Right cardiac atrium (tissue), 5 donors: ENCODE measurements at places on chromosomes 16 and 17. TPM values are rescaled to one million over a fixed set of nuclear protein-coding genes. Genes with fewer than 3 reads are reported as not detected.

DNA sequence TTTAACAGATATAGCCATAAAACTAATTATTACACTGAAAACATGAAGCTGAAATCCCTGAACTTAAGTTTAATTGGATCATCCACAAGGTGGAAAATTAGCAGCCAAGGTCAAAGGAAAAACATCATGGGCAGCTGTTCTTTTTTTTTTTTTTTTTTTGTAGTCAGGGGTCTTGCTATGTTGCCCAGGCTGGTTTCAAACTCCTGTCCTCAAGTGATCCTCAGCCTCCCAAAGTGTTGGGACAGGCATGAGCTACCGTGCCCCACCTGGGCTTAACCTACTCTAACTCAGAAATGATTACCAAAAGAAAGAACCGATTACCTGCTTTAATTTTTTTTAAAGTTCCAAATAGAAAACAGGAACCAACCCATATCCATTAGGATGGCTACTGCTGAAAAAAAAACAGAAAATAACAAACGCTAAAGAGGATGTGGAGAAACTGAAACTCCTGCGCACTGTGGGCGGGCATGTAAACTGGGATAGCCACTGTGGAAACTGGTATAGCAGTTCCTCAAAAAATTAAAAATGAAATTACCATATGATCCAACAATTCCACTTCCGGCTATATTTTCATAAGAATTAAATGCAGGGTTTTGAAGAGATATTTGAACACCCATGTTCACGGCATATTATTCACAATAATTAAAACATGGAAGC lies 8.6 kb downstream of the CMC2 start:
- no peak for DNase-seq

DNA sequence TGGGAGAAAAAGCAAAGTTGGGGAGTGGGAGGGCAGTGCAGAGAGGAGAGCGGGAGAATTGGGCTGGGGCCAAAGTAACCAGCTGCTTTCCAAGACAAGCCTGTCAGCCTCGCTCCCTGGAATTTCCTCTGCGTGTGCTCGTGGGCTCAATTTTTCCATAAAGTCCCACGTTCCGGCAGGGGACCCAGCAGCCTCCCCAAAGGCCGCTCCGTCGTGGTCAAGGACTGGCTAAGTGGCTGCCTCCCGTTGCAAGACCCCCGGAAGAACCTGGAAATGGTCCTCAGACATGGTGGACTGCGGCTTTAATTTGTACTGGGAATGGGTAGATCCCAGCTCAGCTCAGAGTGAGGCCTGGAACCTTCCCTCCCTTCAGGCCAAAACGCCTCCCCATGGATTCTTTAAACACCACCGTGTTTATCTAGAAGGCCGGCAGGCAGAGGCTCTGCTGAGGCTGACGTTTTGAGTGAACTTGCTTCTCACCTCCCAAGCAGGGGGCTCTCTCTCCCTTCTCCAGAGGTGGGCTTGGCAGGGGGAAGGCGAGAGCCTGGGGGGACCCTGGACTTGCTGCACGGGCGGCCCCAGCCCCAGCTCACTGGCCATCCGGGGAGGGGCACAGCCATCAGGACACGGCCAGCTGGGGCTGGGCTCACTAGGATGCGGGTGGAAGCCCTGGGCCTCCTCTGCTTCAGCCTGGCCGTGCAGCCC lies 190.0 kb downstream of the C16orf95 start:
- DNase-seq, result peak; percentile 82

- no peak for DNase-seq
Observed at GRCh38 chr17:61617330-61617729, 26.3 kb upstream of the NACA2 start.

DNA sequence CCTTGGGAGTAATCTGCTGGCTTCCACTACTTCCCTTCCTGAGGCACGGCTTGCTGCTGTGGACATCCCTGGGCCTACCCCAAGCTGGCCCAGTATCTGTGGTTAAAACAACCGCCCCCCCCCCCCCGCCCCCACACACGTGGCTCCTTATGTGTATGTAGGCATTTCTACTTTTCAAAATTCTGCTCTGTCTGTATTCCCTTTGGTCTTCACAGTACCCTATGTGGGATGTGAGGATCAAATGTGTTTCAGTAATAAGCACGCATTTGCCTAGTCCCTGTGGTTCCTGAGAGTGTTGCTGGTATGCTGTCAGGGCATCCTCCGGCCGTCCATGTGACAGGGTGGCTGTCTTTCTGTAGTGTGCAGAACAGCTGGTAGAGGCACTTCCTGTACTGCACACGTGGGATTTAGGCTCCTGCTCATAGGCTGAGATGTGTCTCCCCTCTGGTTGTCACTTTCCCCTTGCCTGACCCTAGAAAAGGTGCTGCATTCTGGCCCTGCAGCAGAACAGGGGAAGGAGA lies 2.2 kb downstream of the NT5M start:
- no peak for DNase-seq

GRCh38 chr17:15351925-15352324 lies 10.5 kb upstream of the TEKT3 start:
- no peak for DNase-seq

DNA sequence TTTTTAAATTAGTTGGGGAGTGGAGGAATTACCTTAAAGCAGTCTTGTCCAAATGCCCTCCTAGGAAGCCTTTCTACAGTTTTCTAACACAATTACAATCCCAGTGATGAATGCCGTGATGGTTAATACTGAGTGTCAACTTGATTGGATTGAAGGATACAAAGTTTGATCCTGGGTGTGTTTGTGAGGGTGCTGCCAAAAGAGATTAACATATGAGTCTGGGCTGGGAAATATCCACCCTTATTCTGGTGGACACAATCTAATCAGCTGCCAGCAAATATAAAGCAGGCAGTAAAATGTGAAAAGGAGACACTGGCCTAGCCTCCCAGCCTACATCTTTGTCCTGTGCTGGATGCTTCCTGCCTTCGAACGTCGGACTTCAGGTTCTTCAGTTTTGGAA lies 12.2 kb downstream of the ORC6 start:
- no peak for DNase-seq

- DNase-seq, result peak; percentile 58
Observed at GRCh38 chr17:80855948-80856862, 135.4 kb upstream of the CHMP6 start.

GRCh38 chr16:4263504-4264436 lies 9.1 kb downstream of the TFAP4 start:
- DNase-seq, result peak; percentile 95

DNA sequence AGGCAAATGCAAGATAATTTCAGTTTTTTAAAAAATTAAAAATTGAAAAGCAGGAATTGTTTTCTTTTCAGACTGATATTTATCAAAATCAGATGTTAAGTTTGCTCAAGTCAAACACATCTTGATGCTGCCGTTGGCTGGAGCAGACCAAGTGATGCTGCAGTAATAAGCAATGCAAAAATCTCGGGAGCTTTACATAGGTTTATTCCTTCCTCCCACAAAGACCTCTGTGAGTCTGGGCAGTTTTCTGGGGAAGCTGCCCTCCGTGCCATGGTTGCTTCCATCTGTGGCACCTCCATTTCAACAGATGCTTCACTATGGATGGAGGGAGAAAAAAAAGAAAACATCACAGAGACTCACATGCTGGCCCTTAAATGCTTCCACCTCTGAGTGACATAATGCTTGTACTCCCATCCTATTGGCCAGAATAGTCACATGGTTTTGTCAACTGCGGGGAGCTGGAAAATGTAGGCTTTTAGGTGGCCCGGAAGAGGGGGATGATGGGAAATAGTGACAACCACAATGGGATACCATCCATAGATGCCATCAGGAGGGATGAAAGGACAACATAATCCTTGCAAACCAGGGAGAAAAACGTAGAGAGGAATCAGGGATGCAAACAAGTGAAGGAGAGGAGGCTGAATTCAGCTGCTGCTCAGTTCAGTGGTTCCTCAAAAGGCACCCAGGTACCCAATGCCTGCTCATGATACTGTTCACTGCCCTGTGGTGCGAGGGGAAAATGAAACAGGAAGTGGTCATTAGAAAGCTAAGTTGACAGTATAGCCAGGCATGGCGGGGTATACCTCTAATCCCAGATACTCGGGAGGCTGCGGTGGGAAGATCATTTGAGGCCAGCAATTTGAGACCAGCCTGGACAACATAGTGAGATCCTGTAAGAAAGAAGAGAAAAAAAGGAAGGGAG lies 13.5 kb upstream of the ERCC4 start:
- DNase-seq, result no peak

- peak; percentile 28 for DNase-seq
Observed at GRCh38 chr17:67452681-67453554, 75.8 kb downstream of the PITPNC1 start.

- DNase-seq, result peak; percentile 79
Observed at GRCh38 chr16:79839466-79840341, 239.2 kb upstream of the MAF start.

GRCh38 chr16:76293980-76294379 lies 16.8 kb downstream of the CNTNAP4 start:
- DNase-seq, result no peak

- DNase-seq, result peak; percentile 99
Observed at GRCh38 chr17:83051396-83052240, 27.8 kb upstream of the METRNL start.

GRCh38 chr17:37485938-37486570 lies 3.6 kb upstream of the DUSP14 start:
- DNase-seq, result no peak

DNA sequence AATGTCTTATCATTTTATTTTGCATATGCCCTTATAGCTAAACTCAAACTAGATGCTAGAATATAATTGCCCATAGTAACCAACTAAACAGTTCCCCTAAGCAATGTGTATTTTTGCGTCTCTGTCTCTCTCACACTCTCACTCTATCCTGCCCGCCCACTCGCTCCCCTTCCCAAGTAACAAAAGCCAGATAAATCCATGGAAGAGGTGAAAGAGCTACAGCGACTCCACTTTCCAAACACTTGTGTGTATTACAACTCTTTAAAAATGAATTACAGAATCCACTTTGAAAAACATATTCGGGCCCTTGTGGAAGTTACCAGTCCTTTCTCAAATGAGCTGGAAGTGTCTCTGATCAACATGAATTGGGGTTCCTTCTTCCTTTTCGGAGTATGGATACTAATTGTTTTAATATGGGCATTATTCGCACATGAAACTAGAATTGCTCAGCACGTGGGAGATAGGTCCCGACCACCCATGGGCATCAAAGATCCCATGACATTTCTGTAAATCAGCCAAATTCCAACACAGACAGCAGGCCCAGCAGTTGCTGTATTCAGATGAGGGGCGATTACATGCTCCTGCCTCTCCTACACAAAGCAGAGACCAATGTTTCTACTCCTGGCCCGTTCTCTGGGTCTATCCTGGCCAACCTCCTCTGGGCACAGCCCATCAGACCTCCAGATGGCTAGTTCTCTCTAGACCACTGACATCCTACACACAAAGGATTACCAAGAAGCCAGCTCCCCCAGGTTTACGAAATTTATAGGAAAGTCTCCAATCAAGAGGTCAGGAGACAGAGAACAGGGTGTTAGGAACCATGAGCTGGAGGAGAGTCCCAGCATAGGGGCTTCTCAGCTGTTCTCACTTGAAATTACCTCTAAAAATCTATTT lies 121.5 kb downstream of the ZFHX3 start:
- DNase-seq, result no peak

- DNase-seq, result no peak
Observed at GRCh38 chr17:10360578-10360977, 12.2 kb downstream of the MYH13 start.

- no peak for DNase-seq
Observed at GRCh38 chr17:48993951-48994350, 3.2 kb upstream of the IGF2BP1 start.

GRCh38 chr17:9294661-9295210 lies 273.4 kb downstream of the NTN1 start:
- DNase-seq, result no peak

GRCh38 chr17:72609501-72609900 lies 483.0 kb downstream of the SLC39A11 start:
- no peak for DNase-seq

DNA sequence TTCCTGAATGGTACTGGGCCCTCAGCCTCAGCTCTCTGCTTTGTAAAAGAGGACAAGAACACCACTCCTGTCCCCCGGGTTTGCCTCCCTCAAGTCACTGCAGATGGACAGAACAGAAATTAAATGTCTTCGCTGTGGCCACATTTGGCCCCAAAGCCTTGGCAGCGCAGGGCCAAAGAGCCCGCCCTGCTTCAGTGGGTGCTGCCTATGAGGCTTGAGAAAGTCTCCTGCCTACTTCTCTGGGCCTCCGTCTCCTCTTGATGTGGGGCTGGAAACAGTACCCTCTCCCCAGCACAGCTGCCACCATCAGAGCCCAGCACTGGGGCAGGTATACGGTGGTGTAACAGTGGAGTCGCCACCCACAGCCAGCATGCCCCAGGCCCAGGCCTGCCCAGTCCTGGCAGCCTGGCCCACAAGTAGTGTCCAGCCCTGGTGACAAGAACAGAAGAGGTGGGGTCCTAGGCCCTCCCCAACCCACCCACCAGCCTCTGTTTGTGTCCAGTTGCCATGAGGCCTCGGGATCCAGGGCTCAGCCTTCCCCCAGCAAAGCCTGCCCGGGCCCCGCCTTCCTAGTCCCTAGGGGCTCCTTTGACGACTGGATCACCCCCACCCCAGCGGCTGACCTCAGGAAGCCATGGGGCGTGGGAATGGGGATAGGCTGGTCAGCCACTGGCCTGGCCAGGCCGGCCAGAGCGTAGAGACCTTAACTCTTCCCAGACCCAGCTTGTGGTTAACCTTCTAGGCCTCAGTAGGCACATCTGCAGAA lies 3.9 kb upstream of the TPPP3 start:
- DNase-seq, result peak; percentile 90

DNA sequence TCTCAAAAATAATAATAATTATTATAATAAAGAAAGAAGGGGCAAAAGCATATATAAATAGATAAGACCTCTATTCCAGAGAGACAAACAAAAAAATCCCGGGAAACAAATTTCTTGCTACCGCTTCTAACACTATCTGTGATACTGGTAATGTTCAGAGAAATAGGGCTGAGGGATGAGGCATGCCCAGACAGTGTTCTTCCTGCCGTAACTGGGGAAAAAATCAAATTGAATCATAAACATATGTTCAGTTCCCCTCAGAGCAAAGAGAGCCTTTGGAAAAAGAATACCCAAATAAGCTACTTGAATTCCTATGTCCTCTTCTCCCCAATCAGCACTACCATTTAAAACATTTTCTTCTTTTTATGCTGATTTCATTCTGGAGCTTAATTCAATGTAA lies 688.0 kb downstream of the KCNJ2 start:
- no peak for DNase-seq

- peak; percentile 86 for DNase-seq
Observed at GRCh38 chr16:84952335-84953189, 58.8 kb downstream of the ZDHHC7 start.

DNA sequence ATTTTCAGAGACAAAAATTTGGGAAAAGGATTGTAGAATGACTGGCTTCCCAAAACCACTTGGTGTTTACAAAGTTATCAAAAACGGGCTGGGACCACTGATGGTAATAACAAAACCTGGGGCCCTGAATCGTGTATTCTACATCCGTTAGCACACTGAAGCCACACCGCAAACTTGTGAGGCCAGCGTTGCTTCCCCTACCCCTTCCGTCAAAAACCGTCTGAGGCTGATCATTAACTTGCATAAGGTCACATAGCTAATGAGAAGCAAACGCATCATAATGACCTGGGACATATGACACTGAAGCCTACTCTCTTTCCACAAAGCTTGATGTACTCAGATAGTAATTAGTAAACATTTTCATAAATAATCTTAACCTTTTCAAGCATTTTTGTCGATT lies 704.3 kb downstream of the MAF start:
- DNase-seq, result no peak

SPATA32 gene
- not detected for total RNA-seq

MC1R gene
- 2.6 TPM for total RNA-seq

IGF2BP1 gene
- not detected for total RNA-seq

ST6GALNAC2 gene
- 5.3 TPM for total RNA-seq

MAPT gene
- total RNA-seq, result 8.2 TPM

CD300LG gene
- 10.6 TPM for total RNA-seq

CNGB1 gene
- total RNA-seq, result not detected

CLEC19A gene
- total RNA-seq, result not detected

SLFN14 gene
- total RNA-seq, result not detected

MPP2 gene
- 20.7 TPM for total RNA-seq

RHOT2 gene
- 92.1 TPM for total RNA-seq
